G401 (cell line): ENCODE measurements at places on chromosomes 4 and X.

GRCh38 chr4:48910511-48910910 lies 3.9 kb upstream of the OCIAD2 start:
- no peak for DNase-seq

DNA sequence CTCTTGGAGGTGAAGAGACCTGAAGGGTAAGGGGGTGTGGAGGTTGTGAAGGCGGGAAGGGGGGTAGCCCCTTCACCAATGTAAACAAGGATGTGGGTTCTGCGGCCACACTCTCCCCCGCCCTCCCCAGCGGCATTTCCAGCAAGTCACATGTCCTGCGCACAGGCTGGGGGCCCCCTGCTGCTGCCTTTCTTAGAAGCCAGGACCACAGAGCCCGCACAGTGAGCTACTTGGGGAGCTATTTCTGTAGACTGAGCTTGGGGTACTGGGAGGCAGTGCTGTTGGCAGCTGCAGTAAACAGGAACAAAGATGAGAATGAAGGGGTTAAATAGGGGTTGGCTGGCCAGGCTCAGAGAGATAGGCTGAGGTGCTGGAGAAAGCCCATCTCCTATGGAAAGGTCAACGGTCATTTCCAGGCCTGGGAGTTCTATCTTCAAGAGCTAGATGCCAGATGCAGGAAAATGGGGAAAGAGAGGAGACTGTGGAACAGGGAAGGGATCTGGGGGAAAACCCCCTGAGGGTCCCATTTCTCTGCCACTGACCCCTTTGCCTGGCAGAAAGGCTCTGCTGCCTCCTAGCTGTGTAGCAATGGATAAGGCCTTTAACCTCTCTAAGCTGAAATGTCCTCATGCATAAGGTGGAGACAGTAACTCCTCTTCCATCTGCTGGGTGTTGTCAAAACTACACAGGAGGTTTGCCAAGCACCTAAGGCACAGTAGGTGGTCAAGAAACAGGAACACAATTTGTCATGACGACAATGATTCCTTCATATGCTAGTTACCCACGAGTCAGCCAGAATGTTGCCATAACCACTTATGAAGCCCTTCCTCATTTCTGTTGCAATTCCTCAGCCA lies 18.5 kb upstream of the PIM2 start:
- peak; percentile 39 for DNase-seq

DNA sequence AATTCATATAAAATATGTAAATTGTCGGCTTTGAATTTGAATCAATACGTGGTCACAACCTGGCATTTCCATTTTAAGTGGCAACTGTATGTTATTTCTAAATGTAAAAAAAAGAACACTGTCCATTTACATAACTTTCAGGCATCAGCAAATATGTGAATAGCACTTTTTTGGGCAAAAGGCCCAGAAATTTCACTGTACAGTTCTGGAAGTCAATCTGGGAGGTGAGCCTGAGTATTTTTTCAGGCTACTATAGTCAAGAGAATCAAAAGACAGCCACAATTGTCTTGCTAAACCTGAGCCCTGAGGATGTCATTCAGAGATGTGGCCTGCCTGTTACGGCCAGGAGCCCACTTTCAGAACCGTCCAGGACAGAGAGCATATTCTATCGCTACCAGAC lies 543.9 kb upstream of the MAGEB2 start:
- no peak for DNase-seq

DNA sequence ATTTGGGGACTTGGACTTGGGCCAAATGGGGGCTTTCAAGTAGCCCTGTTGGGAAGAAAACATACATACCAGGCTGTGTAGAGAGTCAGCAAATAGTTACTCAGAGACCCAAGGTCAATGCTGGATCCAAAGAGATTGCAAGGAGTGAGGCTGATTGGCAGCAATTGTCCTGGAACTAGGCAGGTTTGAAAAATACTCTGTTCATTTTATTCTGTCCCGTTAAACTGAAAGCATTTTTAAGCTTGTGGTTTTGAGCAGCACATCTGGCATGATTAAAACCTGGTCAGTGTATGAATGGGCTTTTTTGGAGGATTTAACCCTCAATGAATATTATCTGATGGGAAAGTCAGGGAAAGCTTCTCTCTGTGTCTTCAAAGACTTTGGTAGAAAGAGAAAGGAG lies 294.3 kb upstream of the BOD1L1 start:
- no peak for DNase-seq

DNA sequence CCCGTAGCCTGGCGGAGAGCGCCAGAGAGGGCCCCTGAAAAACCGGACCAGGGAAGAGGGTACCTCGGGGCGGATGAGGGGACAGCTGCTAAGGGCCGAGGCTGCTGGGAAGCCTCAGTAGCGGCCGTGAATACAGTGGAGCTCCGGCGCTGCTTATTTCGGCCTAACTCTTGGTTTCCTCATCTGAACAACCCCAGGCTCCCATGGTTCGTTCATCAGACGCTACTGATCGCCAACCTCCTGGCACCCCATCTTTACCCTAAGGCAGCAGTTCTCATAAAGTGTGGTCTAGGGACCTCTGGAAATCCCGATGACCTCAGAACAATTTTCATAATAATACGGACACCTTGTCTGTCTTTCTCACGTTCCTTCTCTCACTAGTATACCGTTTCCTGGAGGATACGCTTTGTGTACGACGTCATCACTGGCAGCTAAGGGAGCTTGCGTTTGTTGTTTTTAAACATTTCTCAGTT lies 645 bp upstream of the RAB28 start:
- no peak for DNase-seq

DNA sequence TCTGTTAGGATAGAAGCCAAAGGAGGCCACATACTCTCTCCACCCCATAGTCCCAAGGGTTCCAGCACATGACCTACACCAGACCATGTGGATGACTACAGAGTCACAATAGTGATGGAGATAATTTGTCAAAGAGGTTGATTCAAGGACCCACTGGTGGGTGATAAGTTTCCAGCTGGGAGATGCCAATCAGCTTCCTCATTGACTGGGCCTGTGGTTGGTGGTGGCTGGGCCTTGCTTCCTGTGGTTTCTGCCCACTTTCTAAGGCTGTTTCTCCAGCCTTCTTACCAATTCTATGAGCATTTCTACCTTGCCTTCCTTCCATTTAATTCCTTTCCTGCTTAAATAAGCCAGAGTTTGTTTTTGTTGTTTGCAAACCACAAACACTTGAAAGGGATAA lies 95.5 kb upstream of the CPEB2 start:
- no peak for DNase-seq

DNA sequence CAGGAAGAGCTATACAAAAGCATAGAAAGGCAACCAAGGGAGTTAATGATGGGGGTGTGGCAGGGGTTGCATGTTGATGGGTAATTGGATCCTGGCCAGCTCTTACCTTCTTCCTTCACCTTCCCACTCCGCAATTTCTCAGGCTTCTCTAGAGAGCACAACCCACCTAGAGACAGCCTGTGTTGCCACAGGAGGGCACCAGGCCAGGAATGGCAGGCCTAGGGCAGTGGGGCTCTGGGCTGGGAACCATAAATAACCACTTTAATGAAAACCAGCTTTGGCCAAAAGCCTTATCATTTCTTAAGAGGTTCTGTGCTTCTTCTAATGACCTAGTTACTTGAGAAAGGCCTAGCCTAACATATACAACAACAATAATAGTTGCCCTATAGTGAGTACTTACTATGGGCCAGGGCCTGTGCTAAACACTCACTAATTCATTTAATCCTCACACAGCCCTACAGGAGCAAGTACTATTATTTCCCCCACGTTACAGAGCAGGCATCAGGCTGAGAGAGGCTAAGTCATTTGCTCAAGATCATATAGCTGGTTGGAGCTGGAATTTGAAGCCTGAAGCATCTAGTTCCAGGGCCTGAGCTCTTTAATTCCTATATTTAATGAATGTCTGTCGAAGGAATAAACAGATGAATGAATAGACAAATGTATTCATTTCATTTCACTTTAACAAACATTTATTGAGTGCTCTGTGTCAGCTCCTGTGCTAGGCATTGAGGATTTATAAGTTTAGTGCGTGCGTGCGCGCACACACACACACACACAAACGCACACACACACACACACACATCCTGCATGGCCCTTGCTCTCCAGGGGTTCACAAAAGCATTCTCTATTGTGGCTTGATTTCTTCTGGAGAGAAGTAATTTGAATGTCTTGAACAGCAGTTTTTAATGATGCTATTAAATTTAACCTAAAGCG lies 66.8 kb downstream of the RTL9 start:
- no peak for DNase-seq
